ENCODE measurements at places on chromosomes 11 and 22.

GRCh38 chr11:34183848-34184391, 78.5 kb downstream of the NAT10 start:
- no peak for DNase-seq

DNA sequence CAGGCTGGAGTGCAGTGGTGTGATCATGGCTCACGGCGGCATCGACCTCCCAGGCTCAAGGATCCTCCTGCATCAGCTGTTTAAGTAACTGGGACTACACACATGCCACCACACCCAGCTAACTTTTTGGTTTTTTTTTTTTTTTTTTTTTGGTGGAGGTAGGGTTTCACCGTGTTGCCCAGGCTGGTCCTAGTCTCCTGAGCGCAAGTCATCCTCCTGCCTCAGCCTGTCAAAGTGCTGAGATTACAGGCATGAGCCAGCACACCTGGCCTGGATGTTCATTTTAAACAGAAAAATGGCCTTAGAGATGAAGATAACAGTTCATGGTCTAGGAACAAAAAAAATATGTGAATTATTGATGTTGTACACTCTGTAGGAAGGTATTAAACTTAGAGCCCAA, 13.6 kb upstream of the SLC25A18 start:
- DNase-seq = no peak

DNA sequence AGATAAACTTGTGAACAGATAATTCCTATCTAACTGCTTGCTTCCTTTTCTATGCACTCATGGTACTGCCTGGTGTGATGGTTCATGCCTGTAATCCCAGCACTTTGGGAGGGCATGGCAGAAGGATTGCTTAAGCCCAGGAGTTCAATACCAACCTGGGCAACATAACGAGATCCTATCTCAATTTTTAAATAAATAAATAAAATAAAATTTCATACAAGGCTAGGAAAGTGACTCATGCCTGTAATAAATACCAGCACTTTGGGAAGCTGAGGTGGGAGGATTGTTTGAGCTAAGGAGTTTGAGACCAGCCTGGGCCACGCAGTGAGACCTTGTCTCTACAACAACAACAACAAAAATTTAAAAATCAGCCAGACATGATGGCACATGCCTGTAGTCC, 166.6 kb downstream of the COMMD9 start:
- peak; percentile 9 for DNase-seq

DNA sequence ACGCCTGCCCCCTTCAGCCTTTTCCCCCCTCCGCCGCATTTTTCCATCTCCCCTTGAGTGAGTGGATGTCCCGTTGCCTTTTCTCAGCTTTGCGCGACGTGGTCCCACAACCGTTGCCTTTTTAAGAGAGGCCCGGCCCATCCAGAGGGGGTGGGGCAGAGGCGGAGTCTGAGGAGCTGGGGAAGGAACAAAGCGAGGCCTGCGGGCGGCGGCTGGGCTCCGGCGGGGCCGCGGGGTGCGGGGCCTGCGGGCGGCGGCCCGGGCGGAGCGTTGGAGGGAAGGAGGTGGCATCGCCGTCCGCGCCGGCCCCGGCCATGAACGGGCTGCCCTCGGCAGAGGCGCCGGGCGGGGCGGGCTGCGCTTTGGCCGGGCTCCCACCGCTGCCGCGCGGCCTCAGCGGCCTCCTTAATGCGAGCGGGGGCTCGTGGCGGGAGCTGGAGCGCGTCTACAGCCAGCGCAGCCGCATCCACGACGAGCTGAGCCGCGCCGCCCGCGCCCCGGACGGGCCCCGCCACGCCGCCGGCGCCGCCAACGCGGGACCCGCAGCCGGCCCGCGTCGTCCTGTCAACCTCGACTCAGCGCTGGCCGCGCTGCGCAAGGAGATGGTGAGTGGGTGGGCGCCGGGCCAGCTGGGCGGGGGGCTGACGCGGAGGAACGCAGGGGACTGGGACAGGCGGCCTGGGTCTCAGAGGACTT, at the start of gene FAM89B:
TSS of gene FAM89B (plus strand) at position 183 of the 696 bp plus-strand sequence. CDS start at position 315, 132 bp downstream.
- peak; percentile 88 for DNase-seq

DNA sequence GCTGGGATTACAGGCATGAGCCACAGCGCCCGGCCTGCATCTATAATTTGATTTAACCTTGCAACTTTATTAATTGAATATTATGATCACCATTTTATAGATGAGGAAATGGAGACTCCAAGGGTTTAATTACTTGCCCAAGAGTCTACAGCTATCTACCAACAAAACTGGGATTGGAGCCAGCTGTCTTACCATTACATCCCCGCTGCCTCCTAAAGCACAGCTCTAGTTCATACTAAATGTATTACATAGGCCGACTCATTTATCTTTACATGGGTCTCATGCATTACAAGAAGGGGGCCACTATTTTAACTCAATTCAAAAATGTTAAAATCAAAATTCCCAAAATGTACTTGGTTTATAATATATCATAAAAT, 14.1 kb upstream of the TMA7B start:
- DNase-seq = no peak

- no peak for DNase-seq
Observed at GRCh38 chr11:117501237-117501898, 173.7 kb downstream of the CEP164 start.

DNA sequence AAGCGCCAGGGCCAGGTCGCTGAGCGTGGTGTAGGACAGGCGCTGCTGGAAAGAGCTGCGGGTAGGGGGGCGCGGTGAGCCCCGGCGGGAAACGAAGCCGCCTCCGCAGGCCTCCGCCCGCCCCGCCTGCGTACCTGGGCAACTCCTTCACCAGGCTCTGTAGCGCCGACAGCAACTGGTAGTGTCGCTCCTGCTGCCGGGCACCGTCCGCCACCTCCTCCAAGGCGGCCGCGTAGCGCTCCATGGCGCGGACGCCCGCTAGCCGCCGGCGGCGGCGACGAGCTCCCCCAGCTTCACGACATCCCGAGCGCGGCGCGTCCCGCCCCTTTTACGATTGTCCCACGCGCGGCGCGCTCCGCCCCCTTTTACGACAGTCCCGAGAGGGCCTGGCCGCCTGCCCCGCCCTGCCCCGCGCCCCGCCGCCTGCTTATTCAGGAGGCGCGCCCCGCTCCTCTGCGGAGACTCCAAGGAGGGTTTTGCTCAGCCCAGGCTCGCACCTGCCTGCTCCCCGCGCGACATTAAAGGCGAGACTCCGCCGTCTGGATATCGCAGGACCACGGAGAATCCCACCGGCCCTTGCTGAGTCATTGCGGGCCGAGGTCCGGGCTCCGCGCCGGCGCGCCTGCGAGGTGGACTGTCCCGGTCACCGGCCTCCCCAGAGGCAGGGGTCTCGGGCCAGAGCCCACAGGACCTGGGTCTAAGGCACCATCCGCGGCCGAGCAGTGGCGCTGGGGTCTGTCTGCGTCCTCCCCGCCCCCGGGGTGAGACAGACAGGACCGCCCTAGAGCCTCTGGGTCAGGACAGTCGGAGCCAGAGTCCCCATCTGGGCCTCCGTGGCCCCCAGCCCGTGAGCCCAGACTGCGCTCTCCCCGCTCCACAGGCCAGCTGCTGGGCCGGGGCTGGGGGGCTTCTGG, at the start of gene DGCR6L:
TSS of gene DGCR6L (minus strand) at position 316 of the 914 bp plus-strand sequence. CDS start at position 244, 72 bp downstream.
- peak; percentile 96 for DNase-seq

DNA sequence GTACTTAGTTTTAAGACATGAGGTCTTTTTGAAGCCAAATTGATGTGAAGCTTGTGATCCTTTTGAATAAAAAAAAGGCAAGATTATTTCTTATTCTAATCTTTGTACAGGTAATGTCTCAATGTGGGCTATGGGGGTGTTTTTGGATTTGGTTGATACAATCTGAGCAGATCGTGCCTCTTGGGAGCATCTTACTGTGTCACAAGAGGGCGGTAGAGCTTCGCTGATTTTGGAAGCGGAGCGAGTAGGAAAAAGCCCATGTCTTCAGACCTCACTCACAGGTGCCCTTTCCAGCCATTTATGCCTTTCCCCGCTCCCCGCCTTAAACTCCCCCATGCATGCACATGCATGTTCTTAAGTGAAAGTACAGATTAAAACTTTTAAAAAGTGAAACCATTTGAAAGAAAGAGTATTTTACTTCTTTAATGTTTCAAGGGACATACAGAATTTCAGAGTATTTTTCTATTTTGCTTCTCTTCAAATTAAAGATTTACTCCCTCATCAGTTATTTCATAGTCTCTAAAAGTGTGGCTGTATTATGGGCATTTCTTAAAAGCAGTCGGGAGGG, 18.8 kb downstream of the DDX25 start:
- DNase-seq = peak; percentile 63

DNA sequence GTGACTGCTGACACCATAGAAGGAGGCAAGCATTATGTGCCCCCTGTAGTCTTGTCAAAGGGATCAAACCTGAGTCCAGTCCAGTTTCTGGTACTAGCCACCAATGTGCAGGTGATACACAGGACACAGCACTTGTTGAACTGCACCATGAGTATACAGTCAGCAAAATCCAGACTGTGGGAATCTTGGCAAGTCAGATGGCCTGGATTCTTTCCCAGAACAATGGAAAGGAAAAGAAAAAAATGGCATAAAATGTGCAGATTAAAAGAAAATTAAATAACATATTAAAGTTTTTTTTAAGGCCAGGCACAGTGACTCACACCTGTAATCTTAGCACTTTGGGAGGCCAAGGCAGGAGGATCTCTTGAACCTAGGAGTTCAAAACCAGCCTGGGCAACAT, 16.8 kb downstream of the CRY2 start:
- DNase-seq = no peak

DNA sequence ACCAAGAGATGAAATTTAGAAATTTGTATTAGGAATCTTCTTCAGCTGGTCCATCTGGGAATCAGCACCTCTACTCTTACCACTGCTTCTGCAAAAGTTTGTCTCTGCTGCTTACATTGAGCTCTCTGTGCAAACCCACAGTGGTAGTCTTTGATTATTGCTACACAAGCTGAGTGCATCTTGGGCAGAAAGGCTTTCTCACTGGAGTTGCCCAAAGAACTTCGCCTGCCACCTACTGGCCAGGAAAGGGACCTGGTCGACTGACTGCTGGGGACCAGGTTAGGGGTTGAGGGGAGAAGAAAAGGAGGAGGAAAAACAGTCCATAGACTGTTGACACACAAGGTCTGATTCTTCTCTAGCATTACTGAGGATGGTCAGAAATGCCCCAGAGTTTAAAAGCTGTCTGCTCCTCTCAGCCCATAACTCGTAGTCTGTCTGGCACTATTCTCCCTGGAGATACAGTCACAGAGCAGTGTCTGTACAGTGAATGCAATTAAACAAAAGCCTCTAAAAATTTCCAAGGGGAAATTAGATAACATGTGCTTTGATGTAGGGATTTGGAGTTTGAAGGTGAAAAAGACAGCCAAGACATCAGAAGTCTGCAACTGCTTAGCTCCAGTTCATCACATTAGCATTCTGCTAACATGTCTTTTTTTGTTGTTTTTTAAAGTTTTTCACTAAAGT, 215.0 kb upstream of the CTSC start:
- peak; percentile 46 for DNase-seq

DNA sequence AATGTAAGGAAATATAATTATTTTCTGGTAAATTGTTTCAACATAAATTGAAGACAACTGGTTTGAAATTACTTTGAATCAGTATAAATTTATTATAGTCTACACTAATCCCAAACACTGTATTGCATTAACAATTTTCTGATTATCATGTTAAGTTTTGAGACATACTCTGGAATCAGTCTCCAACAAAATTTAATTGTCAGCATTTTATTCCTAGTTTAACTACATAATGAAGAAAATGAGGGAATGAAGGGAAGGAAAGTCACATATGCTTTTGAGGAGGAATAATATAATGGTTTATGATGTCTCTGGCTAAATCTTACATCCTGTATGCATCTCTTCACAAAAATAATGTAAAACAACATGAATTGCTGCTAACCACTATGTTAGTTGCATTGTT, 14.2 kb downstream of the OR52E1 start:
- no peak for DNase-seq
